ENCODE measurements at places on chromosomes 1 and 21.

DNA sequence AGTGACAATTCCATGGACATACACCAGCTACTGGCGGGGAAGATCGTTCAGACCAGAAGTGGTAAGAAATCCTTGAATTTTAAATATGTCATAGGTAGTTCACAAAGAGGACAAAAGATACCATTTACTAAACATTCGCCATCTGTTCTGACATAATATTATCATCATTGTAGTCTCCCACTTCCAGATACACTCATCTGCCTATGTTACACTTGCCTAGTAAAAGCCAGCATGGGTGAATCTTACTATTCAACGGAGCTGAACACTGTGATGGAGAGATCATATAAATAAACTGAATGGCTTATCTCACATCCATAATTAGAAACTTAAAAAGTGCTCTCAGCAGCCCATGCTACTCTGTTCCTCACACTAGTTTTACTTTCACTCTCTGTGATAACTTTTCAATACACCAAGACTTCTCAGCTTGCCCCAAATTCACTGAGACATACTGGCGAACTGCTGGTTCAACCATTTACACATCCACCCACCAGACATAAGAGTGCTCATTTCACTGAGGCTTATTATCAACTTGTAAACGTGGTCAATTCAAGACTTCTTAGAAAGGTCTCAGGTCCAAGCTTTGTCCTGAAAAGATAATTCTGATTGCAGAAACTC lies 463 bp upstream of the PRRC2C start:
- DNase-seq: no peak

GRCh38 chr1:232968965-232969364 lies 18.6 kb downstream of the NTPCR start:
- DNase-seq: no peak

- no peak for DNase-seq
Measured at GRCh38 chr21:32021319-32021994, 148.6 kb downstream of the HUNK start.

GRCh38 chr1:159786465-159786864 lies 5.7 kb downstream of the DUSP23 start:
- no peak for DNase-seq

GRCh38 chr21:39009587-39010225 lies 173.5 kb downstream of the PSMG1 start:
- no peak for DNase-seq

DNA sequence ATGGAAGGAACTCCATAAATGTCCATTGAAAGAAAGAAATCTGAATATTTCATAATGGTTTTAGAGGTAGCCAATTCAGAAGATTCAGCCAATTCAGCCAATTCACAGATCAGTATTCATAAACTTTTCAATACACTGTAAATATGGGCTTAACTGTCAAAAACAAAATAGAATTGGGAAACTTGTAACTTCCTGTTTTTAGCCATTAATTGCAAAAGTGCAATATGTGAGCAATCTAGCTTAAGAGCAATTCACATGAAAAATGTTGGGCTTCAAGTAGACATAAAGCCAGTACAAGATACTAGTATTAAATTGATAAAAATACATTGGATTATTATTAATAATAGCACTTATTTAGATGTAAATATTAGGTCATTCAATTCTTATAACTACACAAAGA lies 27.5 kb upstream of the PLPPR4 start:
- no peak for DNase-seq

- DNase-seq: no peak
Measured at GRCh38 chr1:180156631-180157091, 2.0 kb downstream of the QSOX1 start.

- DNase-seq: no peak
Measured at GRCh38 chr1:227489572-227489971, 73.8 kb upstream of the ZNF678 start.

DNA sequence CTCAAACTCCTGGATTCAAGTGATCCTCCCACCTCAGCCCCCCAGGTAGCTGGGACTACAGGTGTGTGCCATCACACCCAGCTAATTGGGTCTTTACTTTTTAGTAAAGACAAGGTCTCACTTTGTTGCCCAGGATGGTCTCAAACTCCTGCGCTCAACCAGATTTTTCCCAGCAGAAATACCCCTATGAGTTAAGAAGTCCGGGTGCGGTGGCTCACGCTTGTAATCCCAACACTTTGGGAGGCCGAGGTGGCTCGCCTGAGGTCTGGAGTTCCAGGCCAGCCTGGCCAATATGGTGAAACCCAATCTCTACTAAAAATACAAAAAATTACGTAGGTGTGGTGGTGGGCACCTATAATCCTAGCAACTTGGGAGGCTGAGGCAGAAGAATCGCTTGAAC lies 6.5 kb upstream of the L1TD1 start:
- no peak for DNase-seq

DNA sequence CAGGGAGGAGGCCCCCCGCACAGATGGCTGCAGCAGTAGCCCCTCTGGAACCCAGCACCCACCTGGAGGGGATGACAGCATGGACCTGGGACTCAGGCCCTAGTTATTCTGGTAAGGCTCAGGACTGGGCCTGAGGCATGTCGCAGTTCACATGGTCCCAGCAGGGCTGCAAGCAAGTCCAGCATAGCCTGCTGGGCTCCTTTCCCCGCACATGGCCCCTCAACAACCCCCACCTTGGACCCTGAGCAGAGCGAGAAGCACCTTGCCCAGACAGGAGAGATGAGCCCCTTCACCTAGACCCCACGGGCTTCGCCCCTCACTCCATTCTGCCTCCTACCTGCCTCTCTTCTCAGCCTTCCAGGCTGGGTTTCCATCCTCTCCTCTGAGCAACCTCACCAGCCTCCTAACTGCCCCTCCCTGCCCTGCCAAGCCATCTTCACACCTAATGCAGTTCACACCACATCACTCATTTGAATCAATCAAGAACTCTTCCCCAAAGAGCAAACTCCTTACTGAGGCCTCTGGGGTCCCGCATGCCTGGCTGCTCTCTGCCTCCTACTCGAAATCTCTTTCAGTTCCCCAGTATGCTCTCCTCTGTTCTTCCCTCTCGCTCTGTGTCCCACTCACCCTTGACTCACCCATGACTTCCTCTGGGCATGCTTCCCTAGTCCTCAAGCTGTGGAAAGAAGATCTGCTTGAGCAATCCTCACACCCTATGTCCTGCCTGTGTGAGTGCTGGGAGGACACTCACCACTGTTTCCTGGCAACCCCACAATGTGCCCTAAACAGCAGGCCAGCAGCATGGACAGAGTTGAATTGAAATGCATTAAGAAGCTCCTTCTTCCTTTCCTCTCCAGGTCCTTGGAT lies 9.4 kb upstream of the THEMIS2 start:
- DNase-seq: no peak

DNA sequence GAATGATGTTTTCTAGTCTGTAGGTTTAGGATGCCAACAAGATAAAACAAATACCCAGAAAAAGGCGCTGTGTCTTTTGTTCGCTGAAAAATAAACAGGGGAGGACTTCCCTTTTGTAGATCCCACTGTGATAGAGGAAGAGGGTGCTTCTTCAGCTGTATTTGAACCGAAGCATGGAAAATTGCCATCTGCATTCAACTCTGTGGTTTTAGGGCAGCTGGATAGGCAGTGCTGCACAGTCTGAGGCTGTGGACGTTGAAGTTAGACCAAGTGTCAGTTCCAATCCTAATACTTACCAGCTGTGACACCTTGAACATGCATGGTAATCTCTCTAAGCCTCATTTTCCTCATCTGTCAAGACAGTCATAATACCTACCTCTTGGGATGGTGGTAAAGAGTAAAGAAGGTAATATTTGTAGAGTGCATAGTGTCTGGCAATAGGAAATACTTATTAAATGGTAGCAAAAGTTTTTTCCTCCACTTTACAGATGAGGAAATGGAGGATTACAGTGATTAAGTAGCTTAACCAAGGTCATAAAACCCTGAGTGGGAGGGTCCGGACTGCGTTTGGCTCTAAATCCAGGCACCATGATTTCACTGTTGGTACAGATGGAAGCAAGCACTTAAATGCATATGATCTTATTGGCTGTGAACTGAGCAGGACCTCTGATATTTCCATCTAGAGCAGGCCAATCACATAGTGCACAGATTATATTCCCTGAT lies 48.5 kb downstream of the UTP25 start:
- DNase-seq: no peak

DNA sequence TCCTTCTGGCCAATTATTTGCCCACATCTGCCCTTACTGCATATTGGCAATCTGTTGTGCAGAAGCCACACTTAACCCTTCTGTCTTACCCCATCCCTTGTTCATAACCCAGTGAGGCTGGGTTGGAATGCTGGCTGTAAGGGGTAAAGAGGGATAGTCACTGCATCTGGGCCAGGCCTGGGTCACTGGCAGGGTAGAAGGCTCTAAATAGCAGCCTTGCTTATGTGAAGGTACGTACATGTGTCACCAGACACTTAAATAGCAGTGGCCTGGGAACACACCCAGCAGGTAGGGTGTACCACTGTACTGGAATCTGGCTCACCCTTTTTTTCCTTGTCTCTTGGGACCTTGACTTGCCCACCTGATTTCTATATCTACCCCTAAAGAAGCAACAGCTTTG lies 9.9 kb upstream of the TARS2 start:
- DNase-seq: no peak

- DNase-seq: no peak
Measured at GRCh38 chr1:208240662-208241355, 3.4 kb downstream of the PLXNA2 start.

GRCh38 chr1:89919174-89919573 lies 75.7 kb upstream of the ZNF326 start:
- no peak for DNase-seq

All from HepG2 (cell line).